ENCODE measurements at places on chromosomes 16 and 17. TPM values are rescaled to one million over a fixed set of nuclear protein-coding genes. Genes with fewer than 3 reads are reported as not detected.

- H3K4me3 ChIP-seq = no peak overlapping the region
- H3K27me3 ChIP-seq = no peaks in the 10 kb centered on the region
- H3K4me1 ChIP-seq = peaks cover 7% of the 10 kb centered on the region
- H3K27ac ChIP-seq = no peak overlapping the region
- DNase-seq = no peak
These were observed 13.4 kb downstream of the PDZD9 start for GRCh38 chr16:21987498-21987897.

- no peak overlapping the region for H3K4me3 ChIP-seq
- H3K36me3 ChIP-seq = peaks cover 1% of the 10 kb centered on the region
- no peak for DNase-seq
These were observed 1.4 kb downstream of the TOM1L1 start for GRCh38 chr17:54902017-54902416.

DNA sequence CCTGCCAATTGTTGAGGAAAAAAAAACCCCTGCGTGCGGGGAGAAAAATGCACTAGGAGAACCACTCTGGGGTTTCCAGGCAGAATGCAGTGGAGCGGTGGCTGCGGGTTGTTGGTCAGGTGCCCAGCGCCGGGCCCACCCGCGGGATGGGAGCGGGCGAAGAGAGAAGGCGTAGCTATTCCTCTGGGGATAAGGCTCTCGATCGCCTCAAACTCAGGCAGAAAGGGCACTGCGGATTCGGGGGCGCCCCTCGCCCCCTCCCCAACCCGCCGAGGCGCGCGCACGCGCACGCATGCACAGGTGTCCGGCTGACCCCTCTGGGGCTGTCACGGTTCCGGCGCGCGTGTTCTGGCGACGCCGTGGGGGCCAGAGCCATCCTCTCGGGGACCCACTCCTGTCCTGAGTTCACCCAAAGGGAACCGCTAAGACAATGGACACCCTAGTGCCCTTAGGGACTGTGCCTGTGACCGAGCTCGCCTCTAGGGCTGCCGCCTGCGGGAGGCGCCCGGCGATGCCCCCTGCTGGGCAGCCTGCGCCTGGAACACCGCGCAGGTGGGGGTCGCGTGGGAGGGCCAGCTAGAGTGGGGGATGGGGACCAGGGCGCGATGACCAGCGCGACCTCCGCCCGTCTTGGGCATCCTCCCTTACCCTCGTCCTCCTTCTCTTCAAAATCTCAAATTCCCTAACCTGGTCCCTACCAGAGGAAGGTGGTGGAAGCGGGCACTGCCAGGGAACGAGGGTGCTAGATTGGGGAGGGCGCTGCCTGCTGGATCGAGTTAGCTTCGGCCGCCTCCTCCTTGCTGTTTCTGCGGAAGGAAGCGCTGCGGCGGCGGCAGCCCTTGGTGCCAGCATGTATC, 14.4 kb upstream of the CBX8 start:
- H3K4me3 ChIP-seq = no peak overlapping the region
- peaks cover 14% of the 10 kb centered on the region for H3K27me3 ChIP-seq
- no peaks in the 10 kb centered on the region for H3K4me1 ChIP-seq
- no peak for DNase-seq
- H3K27ac ChIP-seq = no peak overlapping the region

GRCh38 chr17:77509599-77509998, 368.8 kb downstream of the SEC14L1 start:
- no peaks in the 10 kb centered on the region for H3K36me3 ChIP-seq
- H3K4me3 ChIP-seq = no peak overlapping the region
- no peaks in the 10 kb centered on the region for H3K4me1 ChIP-seq
- no peak for DNase-seq
- H3K27ac ChIP-seq = no peak overlapping the region

GRCh38 chr16:29854520-29855100, 8.4 kb downstream of the CDIPT start:
- no peak overlapping the region for H3K4me3 ChIP-seq
- H3K4me1 ChIP-seq = peaks cover 3% of the 10 kb centered on the region

GRCh38 chr16:1488054-1488601, 616 bp downstream of the PTX4 start:
- DNase-seq = no peak
- no peaks in the 10 kb centered on the region for H3K36me3 ChIP-seq
- H3K4me1 ChIP-seq = no peaks in the 10 kb centered on the region
- H3K27me3 ChIP-seq = no peaks in the 10 kb centered on the region
- H3K4me3 ChIP-seq = no peak overlapping the region

GRCh38 chr16:24198807-24199533, 57.2 kb upstream of the CACNG3 start:
- no peaks in the 10 kb centered on the region for H3K27me3 ChIP-seq
- H3K4me3 ChIP-seq = no peak overlapping the region
- H3K36me3 ChIP-seq = no peaks in the 10 kb centered on the region
- H3K27ac ChIP-seq = no peak overlapping the region

Gene TPSD1
- polyA plus RNA-seq = 2.9 TPM

GRCh38 chr17:77106874-77107358, 33.9 kb upstream of the SEC14L1 start:
- no peak for DNase-seq
- no peak overlapping the region for H3K4me3 ChIP-seq
- no peaks in the 10 kb centered on the region for H3K36me3 ChIP-seq
- no peaks in the 10 kb centered on the region for H3K27me3 ChIP-seq
- peaks cover 21% of the 10 kb centered on the region for H3K4me1 ChIP-seq
- no peak overlapping the region for H3K27ac ChIP-seq

- no peaks in the 10 kb centered on the region for H3K4me1 ChIP-seq
- no peak overlapping the region for H3K27ac ChIP-seq
- H3K4me3 ChIP-seq = no peak overlapping the region
- DNase-seq = no peak
- no peaks in the 10 kb centered on the region for H3K36me3 ChIP-seq
These were observed 22.2 kb downstream of the RNF112 start for GRCh38 chr17:19433255-19433654.

Gene WNT9B
- 0.18 TPM for polyA plus RNA-seq

Gene CDK5R1
- polyA plus RNA-seq = 1.00 TPM

- H3K27me3 ChIP-seq = no peaks in the 10 kb centered on the region
- no peaks in the 10 kb centered on the region for H3K36me3 ChIP-seq
- peak overlapping the region; percentile 56 for H3K4me3 ChIP-seq
- peak; percentile 97 for DNase-seq
- peaks cover 17% of the 10 kb centered on the region for H3K4me1 ChIP-seq
These were observed 647 bp downstream of the UNK start for GRCh38 chr17:75785016-75785890.

GRCh38 chr17:45320931-45321461, 4.2 kb upstream of the MAP3K14 start:
- no peak overlapping the region for H3K4me3 ChIP-seq
- H3K27me3 ChIP-seq = no peaks in the 10 kb centered on the region
- no peaks in the 10 kb centered on the region for H3K36me3 ChIP-seq
- H3K4me1 ChIP-seq = no peaks in the 10 kb centered on the region
- no peak for DNase-seq

Gene TNFRSF17
- 1.3 TPM for polyA plus RNA-seq

DNA sequence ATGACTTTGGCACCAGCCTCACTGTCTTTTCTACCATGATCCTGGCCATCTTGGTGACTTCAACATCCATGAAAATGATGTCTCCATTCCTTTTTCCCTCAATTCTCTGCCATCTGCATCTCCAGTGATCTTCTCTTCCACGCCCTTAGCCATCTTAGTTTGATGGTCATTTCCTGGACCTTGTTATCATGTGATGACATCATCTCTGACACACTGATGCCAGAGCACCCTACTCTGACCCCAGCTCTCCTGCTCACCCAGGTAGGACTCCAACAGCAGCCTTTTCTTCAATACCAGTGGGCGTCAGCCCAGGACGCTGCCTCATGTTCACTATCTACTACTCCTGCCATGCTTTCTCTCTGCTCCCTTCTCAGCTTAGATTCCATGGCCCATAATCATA, 83.2 kb downstream of the ZZEF1 start:
- H3K36me3 ChIP-seq = peaks cover 68% of the 10 kb centered on the region
- no peak overlapping the region for H3K4me3 ChIP-seq

Gene MSI2
- 9.4 TPM for polyA plus RNA-seq

Gene HOXB4
- 1.7 TPM for polyA plus RNA-seq

GRCh38 chr17:21061158-21061835, 18.5 kb upstream of the USP22 start:
- no peak overlapping the region for H3K4me3 ChIP-seq
- no peaks in the 10 kb centered on the region for H3K4me1 ChIP-seq
- DNase-seq = no peak
- H3K27me3 ChIP-seq = no peaks in the 10 kb centered on the region
- no peaks in the 10 kb centered on the region for H3K36me3 ChIP-seq
- H3K27ac ChIP-seq = no peak overlapping the region

GRCh38 chr17:20026960-20027359, 17.8 kb downstream of the SPECC1 start:
- no peak overlapping the region for H3K27ac ChIP-seq
- DNase-seq = no peak
- H3K27me3 ChIP-seq = no peaks in the 10 kb centered on the region
- no peaks in the 10 kb centered on the region for H3K4me1 ChIP-seq
- no peaks in the 10 kb centered on the region for H3K36me3 ChIP-seq

DNA sequence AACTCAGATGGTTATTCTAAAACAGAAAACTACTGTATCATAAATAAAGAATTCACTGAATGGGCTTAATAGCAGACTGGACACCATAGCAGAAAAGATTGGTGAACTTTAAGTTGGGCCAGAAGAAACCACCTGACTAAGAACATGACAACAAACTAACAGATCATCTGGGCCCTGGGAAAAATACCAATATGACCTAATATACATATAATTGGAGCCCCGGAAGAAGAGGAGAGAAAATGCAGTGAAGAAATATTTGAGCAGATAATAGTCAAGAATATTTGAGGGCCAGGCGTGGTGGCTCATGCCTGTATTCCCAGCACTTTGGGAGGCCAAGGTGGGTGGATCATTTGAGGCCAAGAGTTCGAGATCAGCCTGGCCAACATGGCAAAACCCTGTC, 25.5 kb upstream of the SDK2 start:
- no peak overlapping the region for H3K4me3 ChIP-seq
- no peaks in the 10 kb centered on the region for H3K36me3 ChIP-seq
- H3K27ac ChIP-seq = no peak overlapping the region
- no peaks in the 10 kb centered on the region for H3K27me3 ChIP-seq

- no peaks in the 10 kb centered on the region for H3K27me3 ChIP-seq
- no peak for DNase-seq
- peaks cover 39% of the 10 kb centered on the region for H3K4me1 ChIP-seq
- H3K27ac ChIP-seq = peak overlapping the region; percentile 45
- no peak overlapping the region for H3K4me3 ChIP-seq
These were observed 26.3 kb downstream of the CUEDC1 start for GRCh38 chr17:57928928-57929327.

Gene PPP1R27
- polyA plus RNA-seq = 0.13 TPM

DNA sequence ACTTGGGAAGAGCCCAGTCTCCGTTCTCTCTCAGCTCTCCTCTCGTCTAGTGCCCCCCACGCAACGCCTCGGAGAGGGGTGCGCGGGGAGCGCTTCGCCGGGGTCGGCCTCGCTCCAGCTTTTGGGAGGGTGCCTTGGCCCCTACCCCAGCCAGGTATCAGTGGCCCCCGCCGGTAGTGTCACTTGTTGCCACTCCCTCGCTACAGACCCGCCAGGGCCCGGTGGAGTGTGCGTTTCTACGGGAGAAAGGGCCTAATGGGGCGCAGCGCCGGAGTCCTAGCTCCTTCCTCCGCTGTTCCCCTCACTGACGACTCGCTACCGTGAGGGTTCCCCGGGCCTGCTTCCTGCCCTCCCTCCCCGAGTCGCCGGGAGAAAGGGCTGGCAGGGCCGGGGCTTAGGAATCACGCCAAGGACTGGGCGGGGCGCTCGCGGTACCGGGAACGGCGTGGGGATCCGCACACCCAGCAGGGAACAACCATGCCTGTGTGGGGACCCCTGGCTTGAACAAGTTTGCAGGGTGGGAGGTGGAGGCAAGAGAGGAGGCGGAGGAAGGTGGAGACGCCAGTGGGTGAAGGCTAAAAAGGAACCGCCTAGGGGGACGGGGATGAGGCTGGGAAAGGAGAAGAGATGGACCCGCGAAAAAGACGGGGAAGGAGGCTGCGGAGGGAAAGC, 997 bp upstream of the CDH11 start:
- H3K27ac ChIP-seq = peak overlapping the region; percentile 77
- H3K27me3 ChIP-seq = peaks cover 10% of the 10 kb centered on the region
- no peaks in the 10 kb centered on the region for H3K36me3 ChIP-seq
- peaks cover 9% of the 10 kb centered on the region for H3K4me1 ChIP-seq
- peak; percentile 90 for DNase-seq
- H3K4me3 ChIP-seq = peak overlapping the region; percentile 21

DNA sequence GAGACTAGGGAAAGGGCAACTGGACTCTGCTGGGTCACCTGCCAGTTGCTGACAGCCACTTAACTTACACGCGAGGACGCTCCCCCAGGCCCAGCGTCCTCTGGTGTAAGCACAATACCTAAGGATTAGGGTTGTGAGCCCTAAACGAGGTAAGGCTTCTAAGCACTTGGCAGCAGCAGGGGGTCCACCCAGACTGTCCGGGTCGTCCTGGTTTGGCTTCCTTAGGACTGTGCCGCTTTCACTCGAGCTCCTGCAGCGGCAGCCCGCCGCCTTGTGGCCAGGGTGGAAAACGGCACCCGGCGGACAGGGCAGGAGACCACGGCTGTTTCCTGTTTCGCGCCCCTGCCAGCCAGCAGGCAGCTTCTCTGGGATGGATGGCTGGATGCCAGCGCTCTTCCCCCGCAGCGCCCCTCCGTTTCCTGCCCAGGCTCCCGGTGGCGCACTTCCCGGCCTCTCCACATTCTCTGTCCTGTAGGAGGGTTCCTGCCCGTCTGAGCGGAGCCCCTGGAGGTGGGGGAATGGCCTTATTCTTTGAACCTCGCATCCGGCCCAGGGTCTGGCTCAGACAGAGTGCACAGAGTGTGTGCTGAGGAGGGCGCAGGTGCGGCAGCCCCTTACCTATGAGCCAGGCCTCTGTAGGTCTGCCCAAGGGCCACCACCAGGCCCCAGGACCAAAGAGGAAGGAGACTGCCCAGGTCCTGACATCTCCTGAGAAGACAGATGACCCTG, 47.0 kb upstream of the AMZ2 start:
- H3K4me1 ChIP-seq = no peaks in the 10 kb centered on the region
- H3K36me3 ChIP-seq = no peaks in the 10 kb centered on the region
- H3K4me3 ChIP-seq = no peak overlapping the region
- H3K27ac ChIP-seq = no peak overlapping the region

GRCh38 chr16:24896439-24896838, 50.7 kb downstream of the SLC5A11 start:
- no peaks in the 10 kb centered on the region for H3K27me3 ChIP-seq
- no peak for DNase-seq
- H3K27ac ChIP-seq = no peak overlapping the region

DNA sequence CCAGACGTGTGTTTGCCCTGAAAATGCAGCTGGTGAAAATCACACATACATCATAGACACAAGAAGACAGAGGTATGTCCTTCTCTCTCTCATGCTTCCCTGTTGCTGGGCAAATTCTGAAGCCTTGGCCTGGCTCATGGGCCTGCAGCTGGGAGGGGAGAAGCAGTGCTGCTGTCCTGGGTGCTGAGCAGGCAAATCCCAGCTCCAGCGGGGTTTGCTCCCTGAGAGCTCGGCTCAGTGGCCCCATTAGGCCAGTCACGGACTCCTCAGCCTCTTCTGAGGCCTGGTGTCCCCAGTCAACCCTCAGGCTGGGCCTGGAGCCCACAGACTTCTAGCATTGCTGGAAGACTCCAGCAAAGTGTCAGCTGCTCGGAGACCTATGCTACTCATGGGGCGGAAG, 11.7 kb downstream of the RHBDL3 start:
- peak; percentile 76 for DNase-seq
- peaks cover 2% of the 10 kb centered on the region for H3K27me3 ChIP-seq
- no peak overlapping the region for H3K4me3 ChIP-seq
- peaks cover 14% of the 10 kb centered on the region for H3K4me1 ChIP-seq
- no peaks in the 10 kb centered on the region for H3K36me3 ChIP-seq

Gene CBLN1
- 0.43 TPM for polyA plus RNA-seq

Data from lung (tissue), 17 donors.